ENCODE measurements at places on chromosomes 3 and 15. TPM values are rescaled to one million over a fixed set of nuclear protein-coding genes. Genes with fewer than 3 reads are reported as not detected.

MESP1 gene
- total RNA-seq: 0.38 TPM

CAND2 gene
- 0.42 TPM for total RNA-seq

MYO5A gene
- total RNA-seq: 10.2 TPM

DUOXA1 gene
- 0.24 TPM for total RNA-seq

ISLR gene
- total RNA-seq: 6.9 TPM

CAMK2N2 gene
- not detected for total RNA-seq

TEX55 gene
- total RNA-seq: not detected

FYCO1 gene
- total RNA-seq: 7.8 TPM

MRPL46 gene
- 31.7 TPM for total RNA-seq

PRSS50 gene
- total RNA-seq: 0.05 TPM

XCR1 gene
- total RNA-seq: 4.2 TPM

ARHGAP31 gene
- 8.2 TPM for total RNA-seq

MYZAP gene
- 2.5 TPM for total RNA-seq

PLSCR5 gene
- not detected for total RNA-seq

GOLGA6L24 gene
- total RNA-seq: not detected

VILL gene
- 13.0 TPM for total RNA-seq

DNA sequence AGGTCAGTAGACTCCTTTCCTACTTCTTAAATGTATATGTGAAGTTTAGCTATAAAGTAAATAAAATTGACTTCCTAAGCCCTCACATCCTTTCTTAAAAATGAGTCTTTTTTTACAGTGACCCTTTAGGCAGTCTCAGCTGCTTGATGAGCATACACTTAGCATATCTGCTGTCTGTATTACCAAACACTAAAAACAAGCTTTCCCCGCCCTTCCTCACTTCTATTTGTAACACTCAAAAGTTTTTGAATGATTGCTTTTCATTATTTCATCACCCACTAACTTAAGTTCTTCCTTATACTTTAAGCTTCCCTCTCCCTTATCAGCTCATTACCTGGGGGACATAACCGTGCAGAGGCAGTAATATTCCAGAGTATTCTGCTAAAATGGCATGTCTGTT is 89.4 kb downstream of the PLOD2 start:
- H3K27me3 ChIP-seq: no peaks in the 10 kb centered on the region
- no peak overlapping the region for H3K4me3 ChIP-seq
- DNase-seq: no peak
- H3K4me1 ChIP-seq: no peaks in the 10 kb centered on the region

DNA sequence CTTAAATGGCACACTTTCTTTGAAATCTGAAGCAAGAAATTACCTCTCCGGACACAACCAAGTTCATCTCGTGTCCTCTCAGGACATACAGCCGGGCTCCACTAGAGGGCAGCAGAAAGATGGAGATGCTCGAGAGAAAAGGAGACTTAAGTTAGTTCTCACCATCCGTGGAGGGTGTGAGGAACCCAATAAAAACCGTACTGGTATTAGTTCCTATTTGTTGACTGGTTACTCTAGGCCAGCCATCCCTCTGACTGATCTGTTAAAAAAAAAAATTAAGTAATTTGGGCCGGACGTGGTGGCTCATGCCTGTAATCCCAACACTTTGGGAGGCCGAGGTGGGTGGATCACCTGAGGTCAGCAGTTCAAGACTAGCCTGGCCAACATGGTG is 7.9 kb upstream of the CYP11A1 start:
- H3K4me3 ChIP-seq: no peak overlapping the region
- H3K27me3 ChIP-seq: peaks cover 18% of the 10 kb centered on the region
- no peaks in the 10 kb centered on the region for H3K36me3 ChIP-seq
- DNase-seq: no peak
- peaks cover 36% of the 10 kb centered on the region for H3K4me1 ChIP-seq
- no peak overlapping the region for H3K27ac ChIP-seq

DNA sequence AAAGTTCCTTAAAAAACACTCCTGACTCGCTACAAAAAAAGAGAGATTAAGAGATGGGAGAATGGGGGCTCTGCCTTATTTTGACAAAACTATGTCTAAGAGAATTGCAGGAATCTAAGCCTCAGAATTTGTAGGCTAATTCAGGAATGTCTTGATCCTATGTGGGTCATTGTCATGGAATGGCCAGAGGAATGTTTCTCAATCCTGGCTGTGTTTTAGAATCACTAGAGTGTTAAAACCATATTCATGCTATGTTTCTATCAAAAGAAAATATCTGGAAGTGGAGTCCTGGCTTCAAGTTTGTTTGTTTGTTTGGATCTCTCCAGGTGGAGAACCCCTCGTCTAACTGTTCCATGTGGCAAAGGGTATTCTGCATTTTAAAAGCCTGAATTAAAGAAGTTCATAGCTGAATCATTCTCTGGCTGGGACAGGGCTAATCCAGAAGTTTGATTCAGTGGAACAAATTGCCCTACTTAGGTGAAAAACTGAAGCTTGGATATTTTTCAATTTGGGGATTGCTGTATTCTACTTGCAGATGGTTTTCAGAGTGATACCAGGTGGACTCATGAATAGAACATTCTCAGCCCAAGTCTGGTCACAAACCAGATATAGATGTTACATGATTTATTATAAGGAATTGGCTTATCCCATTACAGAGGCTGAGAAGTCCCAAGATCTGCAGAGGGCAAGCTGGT is 28.2 kb downstream of the GJD2 start:
- no peak overlapping the region for H3K27ac ChIP-seq
- H3K4me1 ChIP-seq: no peaks in the 10 kb centered on the region
- DNase-seq: no peak
- peaks cover 16% of the 10 kb centered on the region for H3K27me3 ChIP-seq
- H3K36me3 ChIP-seq: no peaks in the 10 kb centered on the region

GRCh38 chr15:34584330-34584668 is 848 bp upstream of the GOLGA8B start:
- no peaks in the 10 kb centered on the region for H3K36me3 ChIP-seq
- no peak overlapping the region for H3K27ac ChIP-seq
- H3K4me3 ChIP-seq: peak overlapping the region; percentile 88
- H3K27me3 ChIP-seq: no peaks in the 10 kb centered on the region
- H3K4me1 ChIP-seq: peaks cover 3% of the 10 kb centered on the region
- no peak for DNase-seq

DNA sequence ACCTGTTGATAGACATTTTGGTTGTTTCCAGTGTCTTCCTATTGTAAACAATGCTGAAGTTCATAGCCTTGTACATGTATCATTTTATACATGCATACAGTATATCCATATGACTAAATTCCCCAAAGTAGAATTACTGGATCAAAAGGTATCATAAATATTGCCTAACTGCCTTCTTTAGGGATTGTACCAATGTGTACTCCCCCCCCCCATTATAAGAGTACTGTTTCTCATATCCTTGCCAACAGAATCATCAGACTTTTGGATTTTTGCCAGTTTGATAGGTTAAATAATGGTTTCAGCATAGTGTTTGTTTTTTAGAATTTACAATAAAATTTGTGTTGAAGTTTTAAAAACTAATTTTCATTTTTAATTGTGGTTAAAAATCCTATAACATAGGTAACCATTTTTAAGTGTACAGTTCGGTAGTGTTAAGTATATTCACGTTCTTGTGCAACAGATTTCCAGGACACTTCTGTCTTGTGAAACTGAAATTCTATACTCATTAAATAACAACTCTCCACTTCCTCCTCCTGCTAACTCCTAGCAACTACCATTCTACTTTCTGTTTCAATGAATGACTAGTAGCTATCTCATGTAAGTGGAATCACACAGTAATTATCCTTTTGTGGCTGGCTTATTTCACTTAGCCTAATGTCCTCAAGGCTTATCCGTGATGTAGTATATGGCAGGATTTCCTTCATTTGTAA is 30.8 kb upstream of the MAP3K13 start:
- H3K4me3 ChIP-seq: no peak overlapping the region
- no peak overlapping the region for H3K27ac ChIP-seq

- H3K27me3 ChIP-seq: no peaks in the 10 kb centered on the region
- no peak overlapping the region for H3K4me3 ChIP-seq
- no peak for DNase-seq
- H3K27ac ChIP-seq: no peak overlapping the region
- no peaks in the 10 kb centered on the region for H3K36me3 ChIP-seq
Measured at GRCh38 chr3:171358881-171359198, 101.4 kb downstream of the TNIK start.

- H3K27ac ChIP-seq: no peak overlapping the region
- H3K36me3 ChIP-seq: no peaks in the 10 kb centered on the region
- H3K4me3 ChIP-seq: no peak overlapping the region
Measured at GRCh38 chr15:100696452-100696851, 94.1 kb downstream of the ASB7 start.

- H3K27ac ChIP-seq: no peak overlapping the region
- H3K27me3 ChIP-seq: no peaks in the 10 kb centered on the region
- no peak overlapping the region for H3K4me3 ChIP-seq
- H3K4me1 ChIP-seq: no peaks in the 10 kb centered on the region
- no peaks in the 10 kb centered on the region for H3K36me3 ChIP-seq
Measured at GRCh38 chr3:131847966-131848510, 186.8 kb downstream of the CPNE4 start.

- peaks cover 60% of the 10 kb centered on the region for H3K4me1 ChIP-seq
- no peak overlapping the region for H3K4me3 ChIP-seq
- H3K27ac ChIP-seq: no peak overlapping the region
- peaks cover 3% of the 10 kb centered on the region for H3K36me3 ChIP-seq
Measured at GRCh38 chr15:90055182-90055581, 47.1 kb downstream of the IDH2 start.

DNA sequence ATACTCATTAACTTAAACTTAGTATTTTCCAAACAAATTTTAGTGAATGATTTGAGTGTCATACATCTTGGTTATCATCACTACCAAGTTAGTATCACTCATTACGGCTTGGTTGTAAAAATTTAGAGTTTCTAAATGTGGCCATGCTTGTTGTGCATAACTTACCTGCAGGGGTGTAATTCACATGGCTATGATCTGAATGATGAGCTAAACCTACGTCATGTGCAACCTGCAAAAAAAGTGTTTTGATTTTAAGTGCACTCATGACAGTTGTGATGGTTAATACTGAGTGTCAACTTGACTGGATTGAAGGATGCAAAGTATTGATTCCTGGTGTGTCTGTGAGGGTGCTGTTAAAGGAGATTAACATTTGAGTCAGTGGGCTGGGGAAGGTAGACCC is 17.6 kb upstream of the CLDN16 start:
- no peaks in the 10 kb centered on the region for H3K27me3 ChIP-seq
- H3K4me1 ChIP-seq: no peaks in the 10 kb centered on the region
- no peak overlapping the region for H3K27ac ChIP-seq
- H3K4me3 ChIP-seq: no peak overlapping the region
- no peaks in the 10 kb centered on the region for H3K36me3 ChIP-seq

- H3K4me1 ChIP-seq: no peaks in the 10 kb centered on the region
- H3K27me3 ChIP-seq: no peaks in the 10 kb centered on the region
- no peak overlapping the region for H3K27ac ChIP-seq
- H3K4me3 ChIP-seq: no peak overlapping the region
Measured at GRCh38 chr3:12692444-12692843, 28.5 kb upstream of the RAF1 start.

- H3K4me1 ChIP-seq: no peaks in the 10 kb centered on the region
- no peak overlapping the region for H3K27ac ChIP-seq
- no peak overlapping the region for H3K4me3 ChIP-seq
- H3K36me3 ChIP-seq: no peaks in the 10 kb centered on the region
Measured at GRCh38 chr3:158912188-158912587, 110.3 kb downstream of the MFSD1 start.

- no peaks in the 10 kb centered on the region for H3K36me3 ChIP-seq
- no peaks in the 10 kb centered on the region for H3K4me1 ChIP-seq
- no peak for DNase-seq
Measured at GRCh38 chr3:3589715-3590130, 209.5 kb upstream of the LRRN1 start.

DNA sequence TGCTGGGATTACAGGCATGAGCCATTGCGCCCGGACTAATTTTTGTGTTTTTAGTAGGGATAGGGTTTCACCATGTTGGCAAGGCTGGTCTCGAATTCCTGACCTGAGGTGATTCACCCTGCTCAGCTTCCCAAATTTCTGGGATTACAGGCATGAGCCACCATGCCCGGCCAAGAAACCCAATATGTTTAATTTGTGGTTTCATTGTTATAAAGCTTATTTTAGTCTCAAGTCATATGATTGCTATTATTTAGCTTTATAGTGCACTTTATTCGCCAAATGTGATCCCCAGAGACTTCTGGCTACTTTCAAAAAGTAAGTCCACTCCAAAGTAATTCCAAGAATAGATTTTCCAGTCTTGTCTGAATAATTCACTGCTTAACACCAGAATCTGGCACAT is 19.3 kb upstream of the SLC4A7 start:
- no peak for DNase-seq
- no peak overlapping the region for H3K4me3 ChIP-seq
- H3K27me3 ChIP-seq: no peaks in the 10 kb centered on the region
- H3K4me1 ChIP-seq: no peaks in the 10 kb centered on the region
- H3K36me3 ChIP-seq: no peaks in the 10 kb centered on the region

DNA sequence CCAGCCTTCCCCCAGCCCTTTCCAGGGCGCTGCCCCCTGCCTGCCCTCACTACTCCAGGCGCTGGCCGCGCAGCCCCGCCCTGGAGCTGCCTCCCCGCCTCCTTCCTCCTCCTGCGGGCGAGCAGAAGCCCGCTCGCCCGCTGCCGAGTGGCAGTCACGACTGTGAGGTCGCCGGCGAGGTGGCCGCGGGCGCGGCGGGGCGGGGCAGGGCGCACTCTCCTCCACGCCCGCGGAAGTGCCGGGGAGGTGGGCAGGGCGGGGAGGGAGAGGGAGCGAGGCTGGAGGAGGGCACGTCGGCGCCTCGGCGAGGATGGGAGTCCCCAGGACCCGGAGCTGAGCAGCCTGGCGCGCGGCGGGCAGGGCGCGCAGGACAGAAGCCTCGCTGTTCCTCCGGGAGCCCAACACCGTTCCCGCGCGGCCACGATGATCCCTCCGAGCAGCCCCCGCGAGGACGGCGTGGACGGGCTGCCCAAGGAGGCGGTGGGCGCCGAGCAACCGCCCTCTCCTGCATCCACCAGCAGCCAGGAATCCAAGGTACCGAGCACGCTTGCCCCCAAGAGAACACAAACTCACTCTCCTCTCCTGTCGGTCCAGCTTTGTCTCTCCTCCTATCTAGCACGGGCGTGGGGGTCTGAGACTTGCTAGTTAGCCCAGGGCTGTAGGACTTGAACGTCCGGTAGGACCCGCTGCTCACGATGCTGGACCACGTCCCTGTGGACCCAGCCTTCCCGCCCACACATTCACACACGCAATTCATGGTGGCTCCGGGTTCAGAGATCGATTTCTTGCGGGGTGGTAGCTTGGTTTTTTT is at the start of gene STAC:
TSS of gene STAC (plus strand) at position 284 of the 811 bp plus-strand sequence. CDS start at position 424, 140 bp downstream.
- H3K4me3 ChIP-seq: peak within 1 kb of the TSS; percentile 48
- H3K27ac ChIP-seq: no peak within 1 kb of the TSS
- H3K27me3 ChIP-seq: peaks cover 31% of the 10 kb centered on the region
- H3K4me1 ChIP-seq: peaks cover 6% of the 10 kb centered on the region

DNA sequence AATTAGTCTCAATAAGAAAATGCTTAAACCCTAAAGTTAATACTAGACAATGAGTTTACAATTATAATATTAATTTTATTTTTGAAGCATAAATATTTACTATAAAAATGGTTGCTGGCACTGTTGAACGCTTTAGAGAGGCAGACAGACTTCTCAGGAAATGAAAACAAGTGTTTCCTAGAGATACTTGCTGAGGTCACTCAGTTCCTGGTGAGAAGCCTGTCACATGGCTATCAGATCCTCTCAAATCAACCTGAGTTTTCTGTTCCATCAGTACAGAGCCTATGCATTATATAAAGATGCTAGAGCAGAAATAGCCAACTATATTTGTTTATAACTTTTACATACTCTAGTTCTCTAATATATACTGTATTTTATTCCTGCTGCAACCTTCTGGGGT is 109.2 kb downstream of the MYO5A start:
- H3K4me3 ChIP-seq: no peak overlapping the region
- H3K27ac ChIP-seq: no peak overlapping the region
- H3K36me3 ChIP-seq: no peaks in the 10 kb centered on the region
- DNase-seq: no peak
- no peaks in the 10 kb centered on the region for H3K27me3 ChIP-seq

GRCh38 chr3:18398448-18398847 is 26.7 kb downstream of the SATB1 start:
- H3K36me3 ChIP-seq: peaks cover 94% of the 10 kb centered on the region
- DNase-seq: no peak
- H3K27ac ChIP-seq: no peak overlapping the region
- peaks cover 16% of the 10 kb centered on the region for H3K4me1 ChIP-seq
- no peaks in the 10 kb centered on the region for H3K27me3 ChIP-seq
